ENCODE measurements at places on chromosomes 11 and 22.

DNA sequence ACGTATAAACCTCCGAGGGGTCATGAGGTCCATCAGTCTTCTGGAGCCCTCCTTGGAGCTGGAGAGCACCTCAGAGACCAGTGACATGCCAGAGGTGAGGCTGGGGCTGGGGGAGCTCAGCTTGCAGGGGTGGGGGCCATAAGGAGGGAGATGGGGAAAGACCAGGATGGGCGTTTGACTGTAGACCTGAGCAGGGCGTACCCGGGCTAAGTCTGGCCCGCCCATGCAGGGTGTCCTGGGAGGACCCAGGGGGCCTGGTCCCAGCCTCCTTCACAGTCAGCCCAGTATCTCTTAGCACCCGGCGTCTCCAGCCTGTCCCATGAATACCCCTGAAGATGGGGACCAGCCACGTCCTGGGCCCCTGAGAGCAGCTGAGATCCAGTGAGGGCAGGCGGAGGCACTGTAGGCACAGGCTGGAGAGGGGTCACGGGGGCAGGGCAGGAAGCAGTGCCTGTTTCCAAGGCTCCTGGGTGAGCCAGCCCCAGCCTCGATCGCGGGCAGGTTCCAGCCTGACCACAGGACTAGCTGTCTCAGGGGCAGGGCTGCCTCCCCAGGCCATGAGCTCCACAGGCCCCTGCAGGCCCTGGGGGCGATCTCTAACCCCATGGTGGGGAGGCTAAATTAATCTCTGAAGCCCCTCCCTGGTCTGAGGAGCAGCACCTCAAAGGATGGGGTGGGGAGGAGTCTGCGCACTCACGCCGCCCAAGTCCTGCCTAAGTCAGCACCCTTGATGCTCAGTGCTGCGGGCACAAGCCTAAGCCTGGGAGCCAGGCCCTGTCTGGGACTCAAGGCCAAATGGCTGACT, 7.1 kb downstream of the SSH3 start:
- DNase-seq, result no peak

DNA sequence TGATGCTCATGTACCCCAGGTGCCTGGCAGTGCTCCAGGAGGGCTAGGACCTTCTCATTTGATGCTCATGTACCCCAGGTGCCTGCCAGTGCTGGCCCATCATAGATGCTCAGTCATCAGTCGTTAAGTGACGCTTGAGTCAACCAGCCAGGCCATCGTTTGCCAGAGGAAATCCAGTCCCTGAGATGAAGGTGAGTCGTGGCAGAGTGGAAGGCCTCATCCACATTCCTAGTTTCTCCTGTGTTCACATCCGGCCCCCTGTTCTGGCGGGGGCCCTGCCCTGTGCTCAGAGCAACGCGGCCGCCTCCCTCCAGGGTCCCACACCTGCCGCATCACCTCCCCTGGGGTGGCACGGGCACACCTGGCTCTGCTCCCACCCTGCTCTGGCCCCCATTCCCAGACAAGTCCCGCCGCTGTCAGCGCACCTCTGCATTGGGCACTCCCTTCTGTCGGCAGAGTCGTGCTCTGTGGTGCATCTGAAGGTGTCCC, 279.9 kb downstream of the BRD1 start:
- DNase-seq, result no peak

GRCh38 chr11:72781063-72781312, 12.9 kb downstream of the STARD10 start:
- DNase-seq, result no peak

GRCh38 chr22:20043057-20043996, 22.4 kb downstream of the TANGO2 start:
- no peak for DNase-seq

- no peak for DNase-seq
These were observed 49.7 kb downstream of the FDX1 start for GRCh38 chr11:110479108-110480101.

DNA sequence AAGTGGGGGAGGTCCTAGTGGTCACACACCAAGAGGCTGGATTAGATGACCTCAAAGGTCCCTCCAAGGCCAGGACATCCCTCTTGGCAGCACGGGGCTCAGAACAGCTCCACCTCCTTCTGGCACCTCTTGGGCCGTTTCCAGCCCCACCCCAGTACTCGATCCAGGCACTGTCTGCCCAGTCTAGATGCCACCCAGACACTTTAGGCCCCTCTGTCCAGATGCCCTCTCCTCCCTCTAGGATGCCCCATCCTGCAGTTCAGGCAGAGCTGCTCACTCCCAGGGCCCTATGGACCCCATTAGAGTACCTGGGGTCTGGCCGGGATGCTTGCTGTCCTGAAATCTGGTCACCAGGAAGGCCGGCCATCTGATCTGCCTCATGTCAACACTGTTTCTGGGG, 34.7 kb upstream of the PRR5 start:
- no peak for DNase-seq
